CD4-positive, alpha-beta T cell treated with Interleukin-4 for 1 hour (primary cell): ENCODE measurements at places on chromosomes 4 and X.
A peak's percentile ranks its signal among the peaks of the same experiment; 100 is the strongest.

GRCh38 chrX:151985955-151986354, 11.5 kb upstream of the GABRE start:
- no peak for DNase-seq

GRCh38 chrX:71679575-71680207, 12.3 kb downstream of the LOC101059915 start:
- DNase-seq: no peak

- DNase-seq: no peak
Observed at GRCh38 chr4:168766604-168767316, 243.3 kb downstream of the CBR4 start.

DNA sequence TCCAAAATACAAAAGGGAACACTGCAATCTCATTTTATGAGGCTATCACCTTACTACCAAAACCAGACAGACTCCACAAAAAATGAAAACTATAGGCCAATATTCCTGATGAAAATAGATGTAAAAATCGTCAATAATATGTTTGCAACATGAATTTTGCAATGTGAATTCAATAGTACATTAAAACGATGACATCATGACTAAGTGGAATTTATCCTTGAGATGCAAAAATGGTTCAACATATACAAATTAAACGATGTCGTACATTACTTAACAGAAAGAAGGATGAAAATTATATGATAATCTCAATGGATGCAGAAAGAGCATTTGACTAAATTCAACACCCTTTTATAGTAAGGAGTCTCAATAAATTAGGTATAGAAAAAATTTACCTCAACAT, 123.0 kb downstream of the AREG start:
- DNase-seq: no peak

DNA sequence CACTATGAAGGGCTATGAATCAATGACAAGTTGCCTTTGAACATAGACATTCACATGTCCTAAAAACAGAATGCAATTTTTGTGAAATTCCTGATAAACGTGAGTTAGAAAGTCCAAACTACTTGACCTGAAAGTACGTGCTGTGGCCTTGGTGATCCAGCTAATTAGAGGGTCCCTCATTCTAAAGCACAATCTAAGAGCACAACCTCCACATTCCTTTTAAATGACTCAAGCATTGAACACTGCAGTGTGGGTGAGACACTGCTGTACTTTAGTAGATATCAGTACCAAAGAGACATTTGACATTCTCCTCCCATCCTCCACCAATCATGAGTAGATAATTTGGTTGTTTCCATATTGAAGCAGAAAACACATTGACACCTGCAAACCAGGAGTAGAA, 73.5 kb downstream of the FAM47B start:
- DNase-seq: no peak

GRCh38 chrX:112681976-112682375, 2.2 kb upstream of the LHFPL1 start:
- no peak for DNase-seq

DNA sequence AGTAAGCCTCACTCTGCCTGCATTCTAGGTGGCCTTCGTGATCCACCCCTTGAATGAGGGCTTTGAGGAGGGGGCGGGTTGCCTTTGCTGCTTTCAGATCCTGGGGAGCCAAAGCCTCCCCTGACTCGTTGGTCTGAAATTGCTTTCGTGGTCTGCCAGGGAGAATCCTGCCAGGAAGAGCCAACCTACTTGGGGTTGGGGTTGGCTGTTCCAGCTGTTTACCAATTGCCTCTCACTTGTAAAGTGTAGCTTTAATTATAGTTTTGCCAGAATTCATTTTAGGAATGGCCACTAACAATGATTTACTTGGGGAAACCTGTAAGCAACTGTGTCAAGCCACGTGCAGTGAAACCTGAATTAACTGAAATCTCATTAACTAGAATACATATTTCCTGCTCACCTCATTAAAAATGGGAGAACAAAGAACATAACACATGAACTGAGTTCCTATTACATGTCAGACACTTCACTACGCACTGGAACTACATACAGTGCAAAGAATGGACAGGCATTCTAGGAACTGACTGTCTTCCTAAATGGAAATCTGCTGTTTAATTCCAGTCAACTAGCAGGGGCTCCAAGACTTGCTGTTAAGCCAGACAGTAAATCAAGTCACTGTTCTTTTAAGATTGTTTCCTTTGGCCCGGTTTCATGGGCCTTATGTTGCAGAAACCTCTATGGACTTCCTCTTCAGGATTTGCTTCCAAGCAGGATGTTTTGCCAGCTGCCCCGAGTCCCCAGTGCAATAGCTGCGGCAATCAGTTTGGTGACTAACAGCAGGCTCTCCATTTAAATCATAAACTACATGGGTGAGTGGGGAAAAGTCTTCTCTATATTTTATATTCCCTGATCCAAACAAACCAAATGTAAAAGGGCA, 16.4 kb upstream of the NKRF start:
- DNase-seq: no peak

DNA sequence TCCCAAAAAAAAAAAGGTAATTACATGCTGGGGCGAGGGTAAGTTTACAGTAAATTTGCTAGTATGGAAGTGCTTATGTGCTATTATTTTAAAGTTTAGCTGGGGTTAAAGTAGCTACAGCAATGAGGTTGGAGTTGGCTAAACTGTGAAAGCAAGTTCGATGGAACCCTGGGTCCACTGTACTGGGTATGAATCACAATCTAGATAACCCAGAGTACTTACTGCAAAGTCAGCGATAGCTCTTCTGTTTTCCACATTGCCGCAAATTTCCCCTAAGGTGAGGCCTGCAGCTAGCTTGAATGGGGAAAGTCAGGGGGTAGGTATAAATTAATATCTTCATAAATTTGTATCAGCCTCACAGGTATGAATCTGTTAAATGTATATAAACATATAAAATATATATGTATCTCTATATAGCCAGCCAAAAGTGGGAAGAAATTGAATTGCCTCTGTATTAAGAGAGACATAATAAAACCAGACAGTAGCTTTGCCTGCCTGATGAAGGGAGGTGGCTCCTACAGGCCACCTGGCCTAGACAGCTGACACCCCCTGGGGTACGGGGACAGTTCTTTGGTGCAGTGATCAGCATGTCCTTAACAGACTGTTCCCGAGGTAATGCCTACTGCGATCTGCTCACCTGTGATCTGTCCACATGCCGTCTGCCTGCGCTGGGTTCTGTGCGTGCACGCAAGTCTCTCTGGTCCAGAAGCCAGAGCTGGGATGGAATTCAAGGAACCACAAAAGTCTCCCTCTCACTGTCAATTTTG, 30.6 kb downstream of the CLRN2 start:
- DNase-seq: no peak

GRCh38 chr4:18297684-18298083, 276.1 kb upstream of the LCORL start:
- DNase-seq: no peak

GRCh38 chr4:166882221-166882620, 352.1 kb downstream of the SPOCK3 start:
- no peak for DNase-seq

DNA sequence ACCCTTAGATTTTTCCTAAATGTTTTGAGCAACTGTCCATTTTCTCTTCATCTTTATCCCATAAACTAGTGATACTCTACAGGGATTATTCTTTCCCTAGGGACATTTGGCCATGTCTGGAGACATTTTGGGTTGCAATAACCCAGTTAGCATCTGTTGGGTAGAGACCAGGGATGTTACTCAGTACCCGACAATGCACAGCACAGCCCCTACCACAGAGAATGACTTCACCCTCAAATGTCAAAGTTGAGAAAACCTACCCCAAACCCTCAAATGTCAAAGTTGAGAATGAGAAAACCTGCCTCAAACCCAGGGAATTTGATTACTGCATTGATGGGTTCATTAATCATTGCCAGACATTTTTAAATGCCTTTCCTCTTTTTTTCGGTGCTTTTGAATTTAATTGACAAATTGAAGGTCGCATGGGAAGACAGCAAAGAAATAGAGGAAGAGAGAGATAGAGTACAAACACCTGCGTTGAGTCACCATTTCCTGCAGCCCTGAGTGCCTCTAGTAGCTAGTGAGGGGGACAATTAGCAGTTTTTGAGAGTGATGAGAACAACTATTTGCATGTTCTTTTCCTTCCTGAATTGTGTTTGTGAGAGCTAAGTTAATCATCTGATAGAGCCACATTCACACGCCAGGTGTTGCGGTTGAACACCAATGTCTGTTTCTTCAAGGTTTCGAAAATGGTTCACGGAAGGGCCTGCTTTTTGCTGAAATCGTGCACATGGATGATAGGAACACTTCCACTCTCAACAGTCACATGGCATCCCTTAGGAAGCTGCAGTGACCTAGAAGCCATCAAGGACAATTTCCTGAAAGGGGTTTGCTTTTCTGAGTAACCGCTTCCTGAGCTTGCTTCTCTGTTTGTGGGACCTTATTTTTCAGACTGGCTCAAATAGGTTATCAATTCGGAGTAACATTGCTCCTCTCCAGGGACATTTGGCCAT, 203.9 kb upstream of the VCX3A start:
- no peak for DNase-seq

- DNase-seq: no peak
Observed at GRCh38 chrX:118904664-118905063, 69.8 kb upstream of the LONRF3 start.

GRCh38 chr4:112003231-112003907, 141.9 kb upstream of the FAM241A start:
- no peak for DNase-seq

- DNase-seq: no peak
Observed at GRCh38 chr4:19348746-19349145, 903.0 kb upstream of the SLIT2 start.

DNA sequence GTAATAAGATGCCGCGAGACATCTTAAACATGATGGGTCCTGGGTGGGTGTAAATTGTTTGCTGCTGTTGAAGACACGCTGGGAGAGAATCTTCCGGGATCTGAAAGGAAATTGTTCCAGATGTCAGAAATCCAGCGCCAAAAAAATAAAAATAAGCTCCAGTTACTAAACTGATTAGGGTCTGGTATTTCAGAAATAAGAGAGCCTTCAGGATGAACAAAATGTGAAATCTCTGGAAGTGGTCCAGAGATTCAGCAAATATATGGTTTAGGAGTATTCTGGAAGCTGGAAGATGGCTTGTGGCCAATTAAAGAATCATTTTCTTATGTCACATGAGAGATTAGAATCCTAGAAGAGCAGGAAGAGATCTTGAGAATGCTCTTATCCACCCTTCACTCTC, 75.8 kb upstream of the NHS start:
- no peak for DNase-seq

GRCh38 chrX:107878106-107878505, 52.4 kb downstream of the MID2 start:
- DNase-seq: no peak

- no peak for DNase-seq
Observed at GRCh38 chrX:30887721-30888120, 1.3 kb downstream of the TAB3 start.

DNA sequence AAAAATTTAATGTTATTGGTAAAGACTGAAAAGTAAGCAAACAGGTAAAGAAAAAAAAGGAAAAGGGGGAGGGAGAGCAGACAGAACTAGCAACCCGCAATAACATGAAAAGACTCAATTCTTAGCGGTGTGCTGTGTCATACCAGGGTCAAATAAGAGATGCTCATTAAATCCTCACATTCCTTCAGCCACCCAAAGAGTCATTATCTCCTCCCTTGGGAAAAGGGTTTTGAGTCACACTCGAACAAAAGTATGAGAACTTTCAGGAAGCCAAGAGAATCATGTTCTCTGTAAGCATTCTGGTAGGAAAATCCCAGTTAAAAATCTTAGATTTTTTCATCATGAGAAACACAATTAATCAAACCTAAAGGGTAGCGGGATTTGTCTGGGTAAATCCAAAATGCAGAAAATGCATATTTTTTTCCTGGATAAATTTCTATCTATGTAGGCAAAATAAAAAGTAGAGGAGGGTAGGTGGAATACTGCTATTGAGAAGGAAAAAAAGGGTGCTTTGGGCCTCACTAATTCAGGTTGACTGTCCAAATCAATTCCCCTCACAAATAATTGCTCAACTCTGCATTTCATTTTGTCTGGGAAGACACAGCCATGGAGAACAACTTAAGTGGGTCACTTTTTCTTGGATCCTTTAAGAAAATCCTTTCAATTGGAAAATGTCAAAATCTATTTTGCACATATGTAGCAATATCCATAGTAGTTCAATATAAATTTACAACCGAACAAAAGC, 23.2 kb downstream of the TNIP3 start:
- DNase-seq: no peak

DNA sequence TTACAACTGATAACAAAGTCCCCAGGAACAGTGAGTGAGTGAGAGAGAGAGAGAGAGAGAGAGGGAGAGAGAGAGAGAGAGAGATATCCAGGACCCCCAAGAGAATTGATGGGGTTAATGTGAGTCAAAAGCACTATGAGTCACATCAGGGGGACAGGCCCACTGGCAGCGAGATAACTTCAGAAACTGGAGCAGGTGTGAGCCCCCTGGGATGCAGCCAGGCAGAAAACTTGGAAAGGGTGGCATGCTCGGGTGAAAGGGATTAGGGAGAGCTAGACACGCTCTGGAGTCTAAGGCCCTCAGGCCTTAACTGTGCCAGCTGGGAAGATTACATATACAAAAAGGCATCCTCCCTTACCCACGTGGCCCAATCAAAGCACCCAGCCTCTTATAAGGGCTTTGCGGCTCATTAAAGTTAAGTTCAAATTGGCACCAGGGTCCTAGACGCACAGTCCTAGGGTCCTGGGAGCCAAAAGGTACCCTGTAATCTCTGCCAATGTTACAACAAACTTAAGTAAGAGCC, 841 bp downstream of the ACOT9 start:
- DNase-seq: peak; percentile 21

- DNase-seq: no peak
Observed at GRCh38 chr4:23945451-23946017, 55.7 kb upstream of the PPARGC1A start.

DNA sequence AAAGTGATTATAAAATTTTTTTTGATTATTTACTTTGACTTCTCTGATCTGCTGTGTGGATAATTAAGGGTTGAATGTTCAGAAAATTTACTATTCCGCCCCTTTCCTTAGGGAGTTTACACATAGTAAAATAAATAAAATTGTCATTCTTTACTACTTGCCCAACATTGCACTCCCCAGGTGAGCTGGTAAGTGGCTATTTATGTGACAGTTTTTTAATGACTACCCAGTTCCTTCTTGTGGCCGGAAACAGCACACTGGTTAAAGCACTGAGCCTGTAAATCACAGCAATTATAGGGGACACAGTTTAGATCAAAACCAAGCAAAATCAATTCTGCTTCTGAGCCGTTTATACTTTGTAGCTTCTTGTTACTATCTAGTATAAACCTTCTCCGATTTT, 158.1 kb downstream of the FHIP1A start:
- DNase-seq: no peak

GRCh38 chr4:70715097-70715496, 6.7 kb upstream of the RUFY3 start:
- no peak for DNase-seq
